ENCODE measurements at places on chromosomes 2 and 18.

GRCh38 chr18:72171596-72171995, 372.5 kb downstream of the CBLN2 start:
- no peak for DNase-seq

- DNase-seq, result no peak
Observed at GRCh38 chr18:31973929-31974546, 31.1 kb upstream of the TRAPPC8 start.

GRCh38 chr18:24659827-24660720, 199.6 kb downstream of the HRH4 start:
- DNase-seq, result no peak

- DNase-seq, result no peak
Observed at GRCh38 chr2:102187496-102188150, 800 bp downstream of the IL1RL2 start.

DNA sequence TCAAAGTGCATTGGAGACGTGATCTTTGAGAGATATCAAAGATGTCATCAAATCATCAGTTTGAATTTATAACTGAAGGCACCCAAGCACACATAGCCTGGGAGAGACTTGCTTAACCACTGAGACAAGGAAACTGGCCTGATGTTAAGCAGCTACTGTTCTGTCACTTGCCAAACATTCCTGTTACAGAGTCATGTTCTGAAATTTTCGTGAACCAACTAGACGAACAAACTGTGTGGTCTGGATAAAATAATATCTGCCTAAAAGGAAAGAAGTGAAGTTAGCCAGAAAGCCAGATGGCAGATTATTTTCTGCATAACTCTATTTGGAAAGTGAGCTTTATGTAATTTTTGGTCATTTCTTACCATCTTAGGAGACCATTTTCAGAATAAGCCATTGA, 51.4 kb downstream of the SPATS2L start:
- DNase-seq, result no peak

DNA sequence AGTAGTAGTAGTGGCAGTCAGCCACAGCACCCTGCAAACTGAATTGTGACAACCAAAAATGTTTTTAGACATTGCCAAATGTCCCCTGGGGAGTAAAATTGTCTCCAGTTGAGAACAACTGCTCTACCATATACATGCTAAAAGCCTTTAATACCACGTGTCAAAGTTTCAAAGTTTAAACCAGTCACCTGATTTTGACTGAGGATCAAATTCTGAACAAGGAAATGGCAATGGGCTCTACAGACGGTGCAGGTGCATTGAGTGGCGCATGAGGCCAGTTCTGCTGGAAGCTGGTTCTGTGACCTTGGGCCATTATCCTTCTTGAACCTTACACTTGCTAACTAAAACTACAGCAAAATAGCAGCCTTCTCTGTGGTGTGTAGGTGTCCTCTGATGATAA, 85.0 kb downstream of the LIPG start:
- DNase-seq, result no peak

- no peak for DNase-seq
Observed at GRCh38 chr2:12895017-12895416, 178.3 kb downstream of the TRIB2 start.
